Aorta (tissue), 5 donors: ENCODE measurements at places on chromosomes 7 and 10.

- DNase-seq, result no peak
Observed at GRCh38 chr10:36091007-36091406, 448.9 kb upstream of the FZD8 start.

GRCh38 chr7:101814081-101814990 lies 3.1 kb upstream of the CUX1 start:
- DNase-seq, result peak; percentile 88

GRCh38 chr10:49347342-49347741 lies 48.4 kb downstream of the C10orf71 start:
- no peak for DNase-seq

- no peak for DNase-seq
Observed at GRCh38 chr10:115046686-115047236, 46.4 kb upstream of the ATRNL1 start.

DNA sequence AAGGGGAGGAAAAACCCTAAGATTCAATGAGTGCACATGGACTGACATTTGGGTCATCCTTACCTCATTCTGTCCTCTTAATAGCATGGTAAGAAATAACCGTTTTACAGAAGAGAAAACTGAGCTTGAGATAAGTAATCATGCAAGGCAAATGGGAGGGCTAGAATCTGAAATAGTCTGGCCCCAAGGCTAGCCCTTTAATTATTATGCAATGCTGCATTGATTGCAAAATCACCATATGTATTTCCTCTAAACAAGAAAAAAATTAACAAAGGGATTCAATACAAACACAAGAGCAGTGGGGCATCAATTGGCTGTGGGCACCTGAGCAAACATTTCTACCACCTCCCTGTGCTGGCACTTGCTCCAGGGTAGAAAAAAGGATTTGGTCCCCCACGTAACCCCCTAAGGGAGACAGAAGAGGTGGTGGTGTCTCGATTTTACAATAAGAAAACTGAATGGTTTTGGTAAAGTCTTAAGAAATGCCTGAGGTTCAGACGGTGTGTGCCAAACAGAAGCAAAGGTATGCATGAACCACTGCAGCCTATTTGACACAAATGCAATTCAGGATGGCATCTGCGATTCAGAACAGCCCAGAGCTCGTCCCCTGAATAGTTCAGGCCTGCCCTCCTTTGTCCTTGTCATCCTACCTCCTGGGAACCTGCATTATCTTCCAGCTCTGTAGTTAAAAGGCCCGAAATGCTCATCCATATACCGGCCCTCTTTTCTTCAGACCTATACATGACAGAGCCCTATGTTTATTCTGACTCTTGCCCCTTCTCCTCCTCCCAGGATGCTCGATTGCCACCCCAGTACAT lies 23.6 kb downstream of the PIP4K2A start:
- DNase-seq, result no peak

GRCh38 chr10:97601268-97602215 lies 12.0 kb downstream of the C10orf62 start:
- no peak for DNase-seq
